ENCODE measurements at places on chromosomes 1 and 21.

GRCh38 chr21:37230632-37231248 is 36.4 kb downstream of the VPS26C start:
- DNase-seq, result no peak

GRCh38 chr1:232143315-232143886 is 486.5 kb downstream of the SIPA1L2 start:
- no peak for DNase-seq

- no peak for DNase-seq
Observed at GRCh38 chr21:42219606-42220137, 732 bp downstream of the ABCG1 start.

DNA sequence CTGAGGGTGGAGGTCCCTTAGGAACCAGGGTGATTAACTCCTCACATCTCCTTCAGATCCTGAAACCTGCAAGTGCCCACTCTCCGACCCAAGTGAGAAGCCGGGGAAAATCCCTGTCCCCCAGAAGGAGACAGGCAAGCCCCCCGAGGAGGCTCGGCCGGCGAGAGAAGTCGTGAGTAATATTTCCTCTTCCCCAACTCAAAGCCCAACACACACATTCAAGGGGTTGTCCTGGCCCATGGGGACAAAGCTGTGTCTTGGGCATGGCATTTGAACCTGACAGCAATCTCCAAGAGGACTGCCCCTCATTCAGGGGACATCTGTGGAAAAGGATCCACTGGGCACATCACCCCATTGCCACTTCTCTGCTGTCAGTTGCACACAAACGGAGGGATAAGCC is 23.6 kb downstream of the VASH2 start:
- no peak for DNase-seq

DNA sequence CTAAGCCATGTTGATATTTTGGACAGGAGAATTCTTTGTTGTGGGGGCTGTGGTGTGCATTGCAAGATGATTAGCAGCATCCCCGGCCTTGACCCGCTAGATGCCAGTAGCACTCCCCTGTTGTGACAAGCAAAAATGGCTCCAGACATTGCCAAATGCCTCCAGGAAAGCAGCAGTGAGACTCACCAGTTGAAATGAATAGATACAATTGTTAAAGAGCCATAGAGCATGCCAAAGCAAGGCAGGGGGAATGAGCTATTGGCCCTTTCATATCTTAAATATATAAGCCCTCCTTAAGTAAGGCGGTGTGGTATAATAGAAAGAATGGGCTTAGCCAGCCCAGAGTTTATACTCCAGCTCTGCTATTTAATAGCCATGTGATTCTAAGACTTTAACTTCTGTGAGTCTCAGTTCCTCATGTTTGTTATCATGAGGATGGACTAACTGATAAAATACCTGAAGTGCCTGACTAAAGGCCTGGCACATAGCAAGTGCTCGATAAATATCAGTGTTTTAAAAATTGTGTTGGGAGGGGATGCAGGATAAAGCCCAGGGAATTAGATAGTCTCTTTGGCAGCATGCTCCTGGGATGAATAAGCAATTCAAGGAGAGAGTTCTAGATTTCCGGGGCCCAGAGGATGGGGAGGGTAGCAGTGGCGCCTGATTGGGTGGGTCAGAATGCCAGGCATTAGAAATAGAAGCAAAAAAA is 21.1 kb upstream of the RGS4 start:
- no peak for DNase-seq

GRCh38 chr1:234702342-234703000 is 92.5 kb upstream of the IRF2BP2 start:
- no peak for DNase-seq

DNA sequence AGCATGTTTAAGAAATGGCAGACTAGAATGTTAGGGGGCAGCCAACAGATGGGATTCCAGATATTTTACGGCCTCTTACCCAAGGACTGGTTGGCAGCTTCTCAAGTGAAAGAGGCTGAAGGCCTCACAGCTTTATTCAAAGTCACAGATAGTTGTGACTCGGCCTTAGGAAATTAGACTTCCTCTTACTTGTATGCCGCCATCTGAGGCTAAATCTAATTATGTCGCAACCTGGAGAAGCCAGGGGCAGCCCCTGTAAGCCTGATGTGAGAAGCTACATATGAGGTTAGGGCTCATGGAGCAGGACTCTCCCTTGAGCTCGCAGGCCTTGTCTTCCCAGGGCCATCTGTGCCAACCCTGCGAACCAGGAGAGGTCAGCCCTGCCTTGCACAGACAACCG is 352.5 kb downstream of the HHAT start:
- DNase-seq, result no peak

GRCh38 chr1:12601700-12602658 is 16.0 kb downstream of the DHRS3 start:
- no peak for DNase-seq

DNA sequence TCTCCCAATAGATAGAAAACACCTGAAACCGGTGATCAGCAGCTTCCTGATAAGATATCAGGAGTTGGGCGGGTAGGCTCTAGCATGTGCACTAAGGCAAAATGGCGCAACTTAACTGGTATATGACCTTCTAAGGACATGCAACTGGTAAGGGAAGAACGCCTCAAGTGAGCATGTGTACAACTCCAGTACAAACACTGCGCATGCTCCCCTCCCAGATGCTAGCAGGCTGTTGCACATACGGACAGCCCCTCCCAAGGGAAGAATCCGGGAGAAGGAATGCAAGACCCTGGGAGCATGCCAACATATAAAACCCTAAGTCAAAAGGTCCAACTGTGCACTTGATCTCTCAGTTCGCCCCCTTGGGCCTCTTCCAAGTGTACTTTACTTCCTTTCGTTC is 110.8 kb downstream of the TSEN15 start:
- no peak for DNase-seq

DNA sequence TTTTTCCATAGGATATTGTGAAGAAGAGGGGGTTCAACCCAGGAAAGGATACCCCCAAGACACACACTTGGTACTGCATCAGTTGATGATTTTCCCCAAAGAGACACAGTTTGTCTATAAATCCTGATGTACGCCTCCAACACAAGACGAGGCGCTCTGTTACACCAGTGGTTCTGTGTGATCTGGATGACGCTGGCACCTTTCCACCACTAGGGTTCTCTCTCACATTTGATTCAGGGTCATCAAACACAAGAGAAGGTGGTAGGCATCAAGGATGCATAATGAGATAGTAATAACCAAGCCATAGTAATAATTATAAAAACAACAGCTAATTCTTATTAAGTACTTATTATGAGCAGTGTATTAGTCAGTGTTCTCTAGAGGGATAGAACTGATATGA is 508.8 kb upstream of the ZP4 start:
- DNase-seq, result no peak

DNA sequence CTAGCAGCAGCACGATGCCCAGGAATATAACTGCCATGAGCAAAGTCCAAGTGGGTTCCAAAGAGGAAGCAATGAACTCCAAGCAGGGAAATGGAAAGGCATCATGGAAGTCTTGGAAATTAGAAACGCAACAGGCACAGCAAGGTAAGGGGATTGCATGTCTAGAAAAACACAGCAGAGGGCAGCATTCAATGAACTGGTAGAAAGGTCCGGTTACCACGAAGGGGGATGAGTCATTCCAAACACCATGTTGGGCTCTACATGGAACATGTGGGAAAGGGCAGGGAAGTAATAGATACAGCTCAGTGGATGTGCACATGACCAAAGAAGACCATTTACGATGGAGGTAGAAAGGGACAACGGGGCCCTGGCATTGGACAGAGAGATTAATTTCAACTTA is 36.4 kb downstream of the RXRG start:
- peak; percentile 4 for DNase-seq

GRCh38 chr1:38134294-38134755 is 87.7 kb upstream of the POU3F1 start:
- no peak for DNase-seq

GRCh38 chr1:96313216-96313615 is 408.4 kb upstream of the PTBP2 start:
- DNase-seq, result no peak

DNA sequence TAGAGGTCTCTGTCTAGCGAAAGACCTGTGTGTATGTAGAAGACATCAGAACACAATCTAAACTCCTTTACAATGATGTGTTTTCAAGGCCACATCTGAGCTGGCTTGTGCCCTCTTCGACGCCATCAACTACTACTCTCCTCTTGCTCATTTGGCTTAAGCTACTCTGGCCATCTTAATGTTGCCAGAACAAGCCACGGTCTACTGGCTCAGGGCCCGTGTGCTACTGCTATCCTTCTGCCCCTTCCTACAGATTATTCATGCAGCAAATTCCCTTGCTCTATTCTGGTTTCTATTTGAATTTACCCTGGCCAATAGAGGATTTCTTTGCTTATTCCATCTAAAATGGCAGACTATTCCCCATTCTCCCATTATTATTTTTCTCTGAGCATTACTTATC is 121.7 kb downstream of the ZZZ3 start:
- DNase-seq, result no peak

DNA sequence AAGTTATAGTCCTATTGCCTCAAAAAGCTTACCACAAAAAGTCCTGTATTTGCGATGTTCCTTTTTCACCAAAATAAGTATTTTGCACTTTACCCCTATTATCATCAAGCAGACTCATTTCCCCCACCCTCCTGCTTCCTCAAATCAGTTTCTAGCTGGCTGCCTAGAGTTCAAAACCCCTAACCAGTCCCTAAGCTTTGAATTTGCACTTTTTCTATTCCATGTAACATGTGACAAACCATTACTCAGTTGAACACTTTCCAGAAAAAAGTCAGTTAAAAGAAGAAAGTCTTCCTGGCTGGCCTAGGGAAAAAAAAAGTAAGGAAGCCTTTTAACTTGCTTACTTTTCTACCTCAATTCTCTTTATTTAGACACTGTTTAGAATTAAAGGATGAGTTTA is 8.2 kb downstream of the CEP170 start:
- no peak for DNase-seq

Measured in stimulated activated CD8-positive, alpha-beta memory T cell treated with anti-CD3 and anti-CD28 coated beads, Interleukin-15, amount 100 ng/mL, for 48 hours (primary cell).